ENCODE measurements at places on chromosomes 3 and 15.

- peak; percentile 86 for DNase-seq
These were observed 567.2 kb upstream of the TBL1XR1 start for GRCh38 chr3:177764377-177764912.

DNA sequence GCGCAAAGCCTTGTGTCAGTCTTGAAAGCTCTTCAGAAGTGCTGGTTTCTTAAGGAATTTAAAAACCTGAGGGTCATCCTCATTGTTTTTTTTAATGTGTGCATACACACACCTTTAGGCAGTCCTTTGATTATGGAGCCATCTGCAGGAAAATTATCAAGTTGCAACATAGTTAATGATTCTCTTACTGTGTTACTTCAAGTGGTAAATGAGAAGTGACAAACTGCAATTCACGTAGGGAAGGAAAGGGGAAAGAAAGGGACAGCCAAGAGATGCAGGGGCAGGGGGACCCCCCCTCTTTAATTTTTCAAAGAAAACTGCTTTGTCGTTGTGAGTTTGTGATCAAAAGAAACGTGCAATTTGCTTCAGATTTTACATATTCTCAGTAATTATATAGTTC, 162.4 kb upstream of the CGNL1 start:
- DNase-seq, result peak; percentile 69

DNA sequence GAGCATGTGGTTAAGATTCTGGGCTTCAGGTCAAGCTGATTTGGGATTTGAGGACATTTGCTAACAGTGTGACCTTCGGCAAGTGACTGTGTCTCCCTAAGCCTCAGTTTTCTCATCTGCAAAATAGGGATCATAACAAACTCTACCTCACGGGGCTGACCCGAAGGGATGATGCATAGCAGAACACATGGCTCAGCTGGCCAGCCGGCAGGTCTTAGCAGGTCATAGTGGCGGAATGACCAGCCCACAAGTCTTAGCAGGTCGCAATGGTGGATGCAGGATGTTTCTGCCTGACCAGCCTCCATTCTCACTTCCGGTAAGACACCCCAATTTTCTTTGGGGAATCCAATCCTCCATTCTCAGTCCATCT, 63.3 kb downstream of the IQSEC1 start:
- no peak for DNase-seq

DNA sequence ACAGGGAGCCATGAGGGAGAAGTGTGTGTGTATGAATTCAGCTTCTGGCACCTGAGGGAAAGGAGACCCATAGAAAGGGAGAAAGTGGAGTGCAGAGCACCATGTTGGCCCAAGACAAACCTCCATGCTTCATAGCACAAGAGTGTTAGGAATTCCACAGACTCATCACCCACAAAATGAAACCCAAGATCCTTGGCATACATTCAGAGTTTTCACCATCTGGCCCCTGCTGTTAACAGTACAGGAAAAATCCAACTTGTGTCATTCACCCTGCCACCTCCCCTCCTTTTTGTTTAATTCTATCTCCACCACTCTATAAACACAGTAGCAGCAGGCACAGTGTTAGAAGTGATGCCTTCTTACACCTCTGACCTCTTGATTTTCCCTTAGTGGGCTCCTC, 60.0 kb upstream of the MNS1 start:
- no peak for DNase-seq

DNA sequence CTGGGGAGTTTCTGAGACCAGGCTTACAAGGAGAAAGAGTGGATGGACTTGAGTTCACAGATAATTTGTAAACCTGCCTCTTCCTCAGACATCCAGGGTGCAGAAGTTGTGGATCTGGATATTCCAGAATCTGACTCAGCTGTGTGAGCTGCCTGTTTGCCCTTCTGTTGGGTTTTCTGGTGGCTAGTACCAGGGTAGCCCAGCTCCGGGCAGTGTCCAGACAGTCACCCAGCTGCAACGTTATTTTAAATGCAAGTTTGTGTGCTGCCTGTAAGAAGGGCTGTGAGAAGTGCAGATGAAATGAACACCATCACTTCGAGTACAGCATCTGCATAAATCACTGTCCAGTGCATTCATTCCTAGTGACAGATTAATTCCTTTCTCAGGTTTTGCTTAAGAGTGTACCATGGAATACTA, 1053.0 kb downstream of the TUSC7 start:
- no peak for DNase-seq

GRCh38 chr15:41746802-41747201, 27.5 kb upstream of the MAPKBP1 start:
- no peak for DNase-seq

- no peak for DNase-seq
These were observed 236.9 kb upstream of the TRIM42 start for GRCh38 chr3:140441006-140441405.

GRCh38 chr3:184559336-184559735, 2.2 kb upstream of the EPHB3 start:
- DNase-seq, result no peak

DNA sequence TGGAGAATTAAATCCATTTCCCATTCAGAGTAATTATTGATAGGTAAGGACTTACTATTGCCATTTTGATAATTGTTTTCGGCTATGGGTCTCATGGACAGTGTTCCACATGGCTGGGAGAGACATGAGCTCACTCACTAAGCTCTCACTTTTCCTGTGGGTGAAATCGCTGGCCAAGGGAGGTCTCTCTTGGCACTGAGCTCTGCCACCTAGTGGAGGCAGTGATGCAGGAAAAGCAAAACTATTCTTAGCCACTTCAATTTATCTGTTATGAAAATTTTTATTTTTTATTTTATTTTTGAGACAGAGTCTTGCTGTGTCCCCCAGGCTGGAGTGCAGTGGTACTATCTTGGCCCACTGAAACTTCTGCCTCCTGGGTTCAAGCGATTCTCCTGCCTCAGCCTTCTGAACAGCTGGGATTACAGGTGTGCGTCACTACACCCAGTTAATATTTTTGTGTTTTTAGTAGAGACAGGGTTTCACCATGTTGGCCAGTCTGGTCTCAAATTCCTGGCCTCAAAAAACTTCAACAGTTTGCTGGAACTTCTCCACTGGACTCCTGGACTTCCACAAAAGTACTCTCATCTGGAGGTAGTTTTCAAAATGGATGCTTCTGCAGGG, 4.7 kb upstream of the RNF13 start:
- DNase-seq, result peak; percentile 81

- DNase-seq, result no peak
These were observed 52.4 kb downstream of the TRPM1 start for GRCh38 chr15:31049111-31049510.

- no peak for DNase-seq
These were observed 189.5 kb downstream of the ADAMTSL3 start for GRCh38 chr15:83843471-83843871.

GRCh38 chr3:66396888-66397287, 103.9 kb downstream of the LRIG1 start:
- DNase-seq, result no peak

DNA sequence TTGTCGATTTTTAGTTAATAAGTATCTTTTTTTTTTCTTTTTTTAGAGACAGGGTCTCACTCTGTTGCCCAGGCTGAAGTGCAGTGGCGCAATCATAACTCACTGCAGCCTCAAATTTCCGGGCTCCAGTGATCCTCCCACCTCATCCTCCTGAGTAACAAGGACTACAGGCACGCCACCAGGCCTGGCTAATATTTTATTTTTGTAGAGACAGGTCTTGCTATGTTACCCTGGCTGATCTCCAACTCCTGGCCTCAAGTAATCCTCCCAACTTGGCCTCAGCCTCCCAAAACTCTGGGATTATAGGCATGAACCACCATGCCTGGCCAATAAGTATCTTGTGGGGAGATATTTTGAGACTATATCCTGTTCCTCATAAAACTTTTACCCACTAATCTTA, 29.4 kb upstream of the ARID3B start:
- DNase-seq, result peak; percentile 10

- no peak for DNase-seq
These were observed 44.4 kb downstream of the CADPS start for GRCh38 chr3:62830727-62831322.

- peak; percentile 63 for DNase-seq
These were observed 90.2 kb downstream of the ANP32A start for GRCh38 chr15:68730471-68730919.

- no peak for DNase-seq
These were observed 89.5 kb downstream of the PTPRG start for GRCh38 chr3:61650719-61651410.

GRCh38 chr15:31326875-31327668, 437 bp downstream of the KLF13 start:
- DNase-seq, result peak; percentile 78

- DNase-seq, result no peak
These were observed 19.6 kb downstream of the LRRFIP2 start for GRCh38 chr3:37154668-37155314.
